ENCODE measurements at places on chromosomes 11 and 22.

- DNase-seq: no peak
Measured at GRCh38 chr11:119783466-119784400, 54.7 kb upstream of the NECTIN1 start.

DNA sequence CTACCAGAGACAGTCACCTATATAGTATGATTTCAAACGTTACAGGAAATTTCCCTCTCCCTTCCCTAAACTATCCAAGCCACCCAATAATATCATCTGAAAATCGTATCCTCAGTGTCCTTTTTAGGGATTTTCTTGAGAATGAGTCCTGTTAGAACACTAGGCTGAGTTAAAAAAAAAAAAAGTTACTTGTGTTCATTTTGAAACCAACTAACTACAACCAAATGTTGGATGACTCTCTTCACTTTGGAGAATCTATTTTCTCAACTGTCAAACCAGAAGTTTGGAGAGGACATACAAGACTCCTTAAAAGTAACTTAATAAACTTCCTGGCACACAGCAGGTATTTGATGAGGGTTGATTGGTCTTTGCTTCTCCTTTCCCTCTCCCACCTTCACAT is 183.2 kb upstream of the SESN3 start:
- DNase-seq: no peak

- no peak for DNase-seq
Measured at GRCh38 chr11:123518496-123519054, 88.5 kb downstream of the GRAMD1B start.

DNA sequence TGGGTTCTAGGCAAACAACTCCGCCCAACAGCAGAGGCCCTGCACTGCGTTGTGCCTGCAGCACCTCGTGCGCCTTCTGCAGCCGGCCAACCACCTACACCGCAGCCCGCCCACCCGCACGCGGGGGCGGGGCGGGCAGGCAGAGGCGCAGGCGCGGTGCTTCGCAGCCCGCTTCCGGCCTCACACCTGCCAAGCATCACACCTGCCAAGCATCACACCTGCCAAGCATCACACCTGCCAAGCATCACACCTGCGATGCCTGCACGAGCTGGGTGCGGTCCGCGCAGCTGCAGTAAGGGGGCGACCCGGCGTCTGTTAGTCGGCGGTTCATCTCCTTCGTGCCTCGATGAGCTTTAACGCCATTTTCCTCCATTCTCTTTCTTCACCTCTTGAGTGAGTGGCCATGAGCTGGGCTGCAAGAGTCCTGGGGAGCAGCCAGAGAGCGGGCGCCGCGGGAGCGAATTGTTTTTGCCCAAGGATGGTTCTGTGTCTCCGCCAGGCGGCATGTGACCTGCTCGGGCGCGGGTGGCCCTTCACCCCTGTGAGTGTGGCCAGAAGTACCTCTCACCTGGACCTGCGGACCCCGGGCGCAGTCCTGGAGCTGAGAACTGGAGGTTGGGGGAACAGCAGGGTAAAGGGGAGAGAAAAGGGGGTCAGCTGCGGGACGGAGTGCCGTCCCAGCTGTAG is at the start of gene LDHAL6A:
TSS of gene LDHAL6A (plus strand) at position 171 of the 687 bp plus-strand sequence. CDS start 825 bp downstream, outside the sequence.
- no peak for DNase-seq

DNA sequence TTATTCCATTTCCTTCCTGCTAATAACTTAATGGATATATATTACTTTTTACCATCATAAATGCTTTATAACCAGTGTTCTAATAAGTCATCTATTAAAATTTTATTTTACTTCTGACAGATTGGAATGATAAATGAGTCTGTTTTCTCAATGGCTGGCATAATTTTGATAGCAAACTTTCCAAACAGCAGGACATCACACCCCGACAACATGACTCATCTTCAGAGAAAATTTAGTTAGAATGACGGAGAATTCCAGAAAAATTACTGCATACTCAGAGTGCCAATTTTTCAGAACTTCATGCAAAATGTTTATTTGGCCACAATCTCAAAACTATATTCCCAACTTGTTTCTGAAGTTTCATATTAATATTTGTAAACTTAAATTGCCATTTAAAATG is 174.4 kb downstream of the SWAP70 start:
- DNase-seq: no peak

- DNase-seq: no peak
Measured at GRCh38 chr11:131584785-131585592, 214.6 kb downstream of the NTM start.

- no peak for DNase-seq
Measured at GRCh38 chr11:126344141-126345080, 11.1 kb upstream of the ST3GAL4 start.

DNA sequence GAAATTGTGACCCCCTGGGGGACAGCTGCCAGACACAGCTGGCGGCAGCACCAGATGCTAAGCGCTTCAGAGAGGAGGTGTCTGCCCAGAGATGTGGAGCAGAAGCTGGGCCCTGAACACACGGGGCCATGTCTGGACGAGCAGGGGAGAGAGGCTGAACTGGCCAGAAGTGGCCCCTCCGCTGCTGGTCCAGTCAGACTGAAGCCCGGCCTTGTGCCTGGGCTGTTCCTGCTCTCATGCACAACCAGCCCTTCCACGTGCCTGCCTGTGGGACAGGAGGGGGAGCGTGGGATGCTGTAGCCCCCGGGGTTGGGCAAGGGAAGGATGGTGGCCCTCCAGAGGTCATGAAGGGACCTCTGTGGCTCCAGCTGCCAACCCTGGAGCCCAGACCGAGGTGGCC is 1.8 kb downstream of the ADM2 start:
- no peak for DNase-seq

DNA sequence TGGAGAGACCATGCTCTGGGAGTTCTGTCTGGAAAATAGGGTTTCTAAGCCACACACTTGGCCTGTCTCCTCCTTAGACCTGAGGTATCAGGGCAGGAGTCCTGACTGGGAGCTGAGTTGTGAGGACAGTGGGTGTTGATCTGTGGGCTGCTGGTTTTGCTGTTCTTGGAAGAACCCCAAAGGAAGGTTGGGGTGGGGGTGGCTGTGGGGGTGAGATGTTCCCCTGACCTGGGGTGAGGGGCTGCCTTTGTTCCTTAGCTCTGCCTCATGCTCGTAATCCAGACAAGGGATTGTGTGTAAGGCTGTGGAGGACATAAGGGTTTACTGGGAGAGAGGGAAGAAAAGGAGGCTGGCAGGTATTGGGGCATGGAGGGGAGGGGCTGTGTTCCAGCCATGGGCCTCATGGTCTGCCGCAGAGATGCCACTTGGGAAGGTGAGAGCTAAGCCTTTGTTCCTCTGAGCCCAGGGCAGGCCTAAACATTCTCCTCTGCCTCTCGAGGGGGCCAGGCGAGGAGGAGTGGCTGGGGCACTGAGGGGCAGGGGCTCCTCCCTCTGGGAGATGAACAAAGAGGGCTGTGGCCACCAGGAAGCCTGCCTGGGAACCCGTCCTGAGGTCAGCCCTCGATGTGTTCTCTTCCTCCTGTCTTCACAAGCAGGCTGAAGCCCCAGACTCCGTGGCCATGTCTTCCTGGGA is 4.4 kb downstream of the OTOG start:
- no peak for DNase-seq

DNA sequence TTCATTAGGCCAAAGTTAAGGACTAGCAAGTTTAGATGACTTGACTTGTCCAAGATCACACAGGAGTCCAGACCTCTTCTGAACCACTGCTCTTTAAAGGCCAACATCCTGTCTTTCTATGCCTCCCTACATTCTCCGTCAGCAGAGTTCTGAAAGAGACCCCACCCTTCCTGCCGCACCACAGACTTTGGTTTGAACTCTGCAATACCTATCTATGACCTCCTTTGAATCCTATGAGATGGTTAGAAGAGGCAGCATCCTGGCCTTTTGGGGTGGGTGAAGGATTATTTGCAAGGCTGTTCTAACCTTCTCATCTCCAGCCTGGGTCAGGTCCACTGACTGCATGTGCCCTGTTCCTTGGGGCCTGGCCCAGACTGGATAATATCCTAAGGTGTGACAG is 4.3 kb upstream of the RRM1 start:
- DNase-seq: no peak

- no peak for DNase-seq
Measured at GRCh38 chr11:48170241-48171233, 46.1 kb upstream of the OR4B1 start.

GRCh38 chr11:72773291-72773690 is 20.6 kb downstream of the STARD10 start:
- DNase-seq: no peak

GRCh38 chr11:11411401-11411985 is 58.4 kb upstream of the CSNK2A3 start:
- DNase-seq: no peak

GRCh38 chr11:87454241-87454640 is 416.5 kb downstream of the TMEM135 start:
- no peak for DNase-seq

GRCh38 chr11:102251423-102251822 is 65.9 kb upstream of the BIRC3 start:
- DNase-seq: no peak

DNA sequence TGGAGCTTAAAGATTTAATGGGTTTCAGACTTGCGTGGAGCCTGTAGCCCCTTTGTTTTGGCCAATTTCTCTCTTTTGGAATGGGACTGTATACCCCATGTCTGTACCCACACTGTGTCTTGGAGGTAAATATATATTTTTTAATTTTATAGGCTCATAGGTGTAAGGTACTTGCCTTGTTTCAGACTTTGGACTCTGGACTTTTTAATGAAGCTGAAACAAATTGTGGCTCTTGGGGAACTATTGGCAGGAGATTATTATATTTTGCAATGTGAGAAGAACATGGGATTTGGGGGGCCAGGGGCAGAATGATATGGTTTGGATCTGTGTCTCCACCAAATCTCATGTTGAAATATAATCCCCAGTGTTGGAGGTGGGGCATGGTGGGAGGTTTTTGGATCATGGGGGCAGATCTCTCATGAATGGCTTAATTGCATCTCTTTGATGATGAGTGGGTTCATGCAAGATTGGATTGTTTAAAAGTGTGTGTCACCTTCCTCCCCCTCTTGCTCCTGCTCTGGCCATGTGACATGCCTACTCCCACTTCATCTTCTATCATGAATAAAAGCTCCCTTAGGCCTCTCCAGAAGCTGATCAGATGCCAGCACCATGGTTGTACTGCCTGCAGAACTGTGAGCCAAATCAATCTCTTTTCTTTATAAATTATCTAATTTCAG is 74.1 kb upstream of the ARHGAP20 start:
- no peak for DNase-seq

DNA sequence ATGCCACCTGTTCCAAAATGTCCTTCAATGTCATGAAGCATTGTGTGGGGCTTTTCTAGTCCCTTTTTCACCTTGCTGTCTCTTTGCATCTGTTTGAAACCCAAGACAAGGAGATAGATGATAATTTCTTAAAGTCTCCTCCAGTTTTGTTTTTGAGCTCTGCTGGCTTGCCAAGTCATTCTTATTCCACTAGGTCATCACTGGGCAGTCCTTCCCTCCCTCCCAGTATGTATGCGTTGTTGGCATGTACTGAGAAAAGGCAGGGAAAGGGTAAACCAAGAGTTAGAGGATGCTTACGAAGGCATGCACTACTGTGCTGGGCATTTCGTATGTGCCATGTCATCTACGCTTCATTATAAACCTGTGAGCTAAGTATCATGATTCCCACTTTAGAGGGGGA is 78.6 kb downstream of the PARVA start:
- no peak for DNase-seq

- DNase-seq: no peak
Measured at GRCh38 chr11:18310800-18311340, 11.1 kb downstream of the HPS5 start.

DNA sequence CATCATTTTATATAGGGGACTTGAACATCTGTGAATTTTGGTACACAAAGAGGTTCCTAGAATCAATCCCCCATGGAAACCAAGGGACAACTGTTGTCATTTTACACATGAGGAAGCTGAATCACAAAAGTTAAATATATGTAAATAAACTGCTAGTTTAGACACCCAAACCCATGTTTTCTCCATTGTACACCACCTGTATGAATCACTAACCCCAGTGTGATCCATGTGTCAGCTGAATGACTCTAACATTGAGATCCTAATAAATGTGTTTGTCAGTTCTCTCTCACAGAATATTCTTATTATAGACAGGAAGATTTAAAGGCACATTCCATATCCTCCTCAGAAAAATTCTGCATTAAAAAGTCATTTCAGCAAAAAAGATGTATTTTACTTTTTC is 83.3 kb downstream of the ATG16L2 start:
- DNase-seq: no peak

DNA sequence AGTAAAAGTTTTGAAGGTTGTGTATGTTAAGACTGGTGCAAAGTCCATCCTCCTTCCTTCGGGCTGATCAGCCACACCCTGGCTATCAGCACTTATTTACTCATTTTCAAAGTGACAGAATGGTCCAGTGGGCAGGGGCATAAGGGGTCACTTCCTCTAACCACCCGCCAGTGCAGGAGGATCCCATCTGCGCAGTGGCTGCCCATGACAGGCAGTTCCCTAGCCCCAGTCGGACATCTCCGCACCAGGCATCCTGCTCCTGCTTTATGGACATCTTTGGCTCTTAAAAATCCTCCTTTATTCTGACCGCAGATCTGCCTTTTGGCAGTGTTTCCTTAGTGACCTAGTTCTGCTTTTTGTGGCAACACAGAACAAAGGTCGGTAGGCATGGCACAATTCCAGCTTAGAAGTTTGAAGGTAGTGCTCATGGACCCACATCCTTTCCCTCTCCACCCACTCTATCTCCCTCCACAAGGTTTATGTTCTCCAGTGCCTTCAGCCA is 55.9 kb downstream of the BMAL1 start:
- DNase-seq: no peak

- DNase-seq: no peak
Measured at GRCh38 chr22:24201681-24202614, 20.7 kb downstream of the SUSD2 start.

DNA sequence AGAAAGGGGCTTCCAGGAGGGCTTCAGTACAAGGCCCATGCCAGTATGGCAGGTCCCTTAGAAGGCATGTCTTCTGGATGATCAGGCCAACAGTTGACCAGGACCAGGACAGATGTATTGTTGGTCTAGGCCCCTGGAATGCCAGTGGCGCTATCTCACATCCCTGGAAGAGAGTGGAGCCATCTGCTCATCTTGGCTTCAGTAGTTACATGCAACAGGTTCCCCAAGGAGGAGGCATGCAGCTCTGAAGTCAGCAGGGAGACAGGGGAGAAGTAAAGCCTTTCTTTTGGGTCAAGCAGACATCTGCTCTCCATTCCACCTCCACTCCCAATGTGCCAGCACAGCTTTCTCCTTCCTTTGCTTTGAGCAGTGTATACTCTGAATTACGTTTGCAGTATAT is 244.1 kb downstream of the KIRREL3 start:
- DNase-seq: no peak

DNA sequence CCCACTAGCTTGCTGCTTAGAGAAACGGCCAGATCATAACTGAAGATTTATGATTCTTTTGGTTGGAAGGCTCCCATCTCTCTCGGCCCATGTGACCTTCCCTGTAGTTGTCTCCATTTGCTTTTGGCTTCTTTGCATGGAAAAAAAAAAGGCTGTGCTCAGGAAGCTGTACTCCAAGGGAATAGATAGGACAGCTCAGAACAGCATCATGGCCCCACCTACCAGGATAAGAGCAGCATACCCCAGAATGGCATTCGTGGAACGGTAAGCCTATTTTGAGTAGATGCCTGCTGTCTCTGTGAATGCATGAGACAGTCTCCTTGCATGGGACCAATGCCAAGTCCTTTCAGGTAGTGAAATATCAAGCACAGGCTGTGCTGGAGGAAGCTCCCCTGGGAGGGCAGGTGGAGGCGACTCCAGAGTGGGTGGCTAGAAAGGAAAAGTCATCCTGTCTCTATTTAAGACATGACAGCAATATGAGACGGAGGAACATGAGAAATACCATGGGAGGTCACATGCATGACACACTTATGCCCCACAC is 94.1 kb upstream of the AMOTL1 start:
- no peak for DNase-seq

GRCh38 chr11:18324381-18324780 is 2.0 kb downstream of the GTF2H1 start:
- DNase-seq: no peak
